WTC11 (cell line): ENCODE measurements at places on chromosomes 3 and 15. TPM values are rescaled to one million over a fixed set of nuclear protein-coding genes. Genes with fewer than 3 reads are reported as not detected.

DNA sequence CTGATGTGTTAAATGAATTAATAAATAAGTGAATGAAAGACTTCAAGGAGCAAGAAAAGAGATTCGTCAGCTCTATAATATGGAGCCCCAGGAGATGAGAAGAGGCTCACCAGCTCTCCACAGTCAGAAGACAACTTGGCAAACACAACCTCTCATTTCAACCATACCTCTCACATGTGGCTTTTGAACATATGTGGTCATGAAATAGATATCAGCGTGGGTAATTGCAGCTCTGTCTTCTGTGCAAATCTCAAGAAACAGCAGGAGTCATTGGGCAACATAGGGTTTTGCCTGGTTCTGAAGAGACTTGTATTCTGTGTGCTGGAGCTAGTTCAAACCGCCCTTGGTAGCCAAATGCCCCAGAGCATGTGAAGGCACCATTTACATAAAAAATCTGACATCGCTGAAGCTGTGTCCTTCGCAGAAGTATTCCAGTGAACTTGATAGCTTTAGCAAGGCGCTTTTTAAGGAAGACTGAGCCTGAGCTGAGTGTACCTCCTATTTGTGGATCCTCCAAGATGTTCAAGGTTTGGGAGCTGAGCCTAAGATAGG lies 8.4 kb downstream of the CX3CR1 start:
- no peaks in the 10 kb centered on the region for H3K36me3 ChIP-seq
- no peak overlapping the region for H3K4me3 ChIP-seq
- DNase-seq, result no peak

DNA sequence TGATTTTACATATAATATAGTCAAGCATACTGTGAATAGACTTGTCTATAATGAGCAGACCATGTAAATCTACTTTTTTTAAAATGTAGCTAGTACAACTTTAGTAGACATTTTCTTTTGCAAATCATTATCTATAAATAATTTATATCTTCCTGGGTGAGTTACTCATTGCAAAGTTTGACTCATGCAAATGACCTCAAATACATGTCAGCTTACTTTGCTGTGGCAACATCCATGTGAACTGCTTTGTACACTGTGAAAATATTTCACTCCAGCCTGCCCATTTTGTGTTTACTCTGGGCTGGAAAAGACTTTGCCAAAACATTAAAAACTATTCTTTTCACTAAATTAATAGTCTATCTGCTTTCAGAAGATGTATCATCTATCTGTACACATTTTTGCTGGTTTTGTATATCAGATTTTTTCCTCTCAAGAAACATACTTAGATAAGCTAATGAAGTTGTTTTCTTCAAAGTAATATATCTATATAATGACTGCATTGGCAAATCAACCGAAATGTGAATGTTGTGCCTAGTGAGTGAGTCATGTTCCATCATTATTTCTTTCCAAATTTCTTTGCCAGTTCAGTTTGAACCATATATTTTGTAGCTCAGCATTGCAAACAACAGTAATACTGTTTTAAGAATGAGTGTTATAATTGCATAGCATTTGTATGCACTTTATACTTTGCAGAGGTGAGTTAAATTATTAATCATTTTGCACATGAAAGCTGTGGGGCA lies 26.5 kb downstream of the IGSF10 start:
- peaks cover 13% of the 10 kb centered on the region for H3K36me3 ChIP-seq
- H3K4me1 ChIP-seq, result peaks cover 33% of the 10 kb centered on the region
- DNase-seq, result no peak

- no peak overlapping the region; the same call in 1 of the 2 replicates for H3K27ac ChIP-seq
- no peaks in the 10 kb centered on the region for H3K27me3 ChIP-seq
- peaks cover 29% of the 10 kb centered on the region for H3K4me1 ChIP-seq
- no peak for DNase-seq
- H3K4me3 ChIP-seq, result no peak overlapping the region
Measured at GRCh38 chr3:4515916-4516579, 22.9 kb downstream of the ITPR1 start.

- H3K27me3 ChIP-seq, result no peaks in the 10 kb centered on the region
- DNase-seq, result no peak
- H3K4me1 ChIP-seq, result peaks cover 21% of the 10 kb centered on the region
- peaks cover 20% of the 10 kb centered on the region for H3K36me3 ChIP-seq
- H3K27ac ChIP-seq, result no peak overlapping the region
Measured at GRCh38 chr15:95032156-95032555, 800.8 kb downstream of the MCTP2 start.

The PPARG gene
- total RNA-seq, result 0.30 to 0.79 TPM (median 0.66 TPM) in 3 replicates

- H3K4me3 ChIP-seq, result peak overlapping the region; percentile 92
- peak overlapping the region; percentile 98 for H3K27ac ChIP-seq
- peaks cover 32% of the 10 kb centered on the region for H3K4me1 ChIP-seq
- peaks cover 9% of the 10 kb centered on the region for H3K27me3 ChIP-seq
- peak; percentile 68 for DNase-seq
Measured at GRCh38 chr15:75640483-75641178, 607 bp upstream of the IMP3 start.

- peak overlapping the region; percentile 15; the same call in 1 of the 2 replicates for H3K27ac ChIP-seq
- no peaks in the 10 kb centered on the region for H3K36me3 ChIP-seq
- H3K4me3 ChIP-seq, result peak overlapping the region; percentile 93; the same call in 1 of the 2 replicates
Measured at GRCh38 chr3:31534065-31534425, 1.3 kb downstream of the STT3B start.

DNA sequence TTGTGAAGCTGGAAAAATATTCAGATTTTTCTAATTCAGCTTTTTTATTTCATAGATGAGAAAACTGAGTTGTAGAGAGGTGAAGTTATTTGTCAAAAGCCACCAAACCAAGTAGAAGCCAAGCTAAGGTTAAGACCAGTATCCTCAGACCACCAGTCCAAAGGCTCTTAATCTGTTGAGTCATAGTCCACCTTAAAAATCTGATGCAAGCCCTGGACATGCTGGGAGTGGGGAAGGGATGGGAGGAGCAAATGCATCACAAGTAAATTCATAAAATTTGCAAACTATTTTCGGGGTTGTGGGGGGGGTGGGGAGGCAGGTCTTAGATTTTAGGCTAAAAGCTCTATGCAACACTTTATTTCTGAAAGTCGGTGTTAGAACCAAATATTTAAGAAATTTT lies 307.7 kb upstream of the SEMA6D start:
- DNase-seq, result no peak
- no peak overlapping the region for H3K27ac ChIP-seq
- no peaks in the 10 kb centered on the region; the same call in 1 of the 2 replicates for H3K27me3 ChIP-seq
- H3K4me1 ChIP-seq, result peaks cover 48% of the 10 kb centered on the region
- H3K36me3 ChIP-seq, result no peaks in the 10 kb centered on the region

GRCh38 chr3:190261015-190261414 lies 61.2 kb downstream of the CLDN1 start:
- no peaks in the 10 kb centered on the region for H3K27me3 ChIP-seq
- no peak overlapping the region for H3K4me3 ChIP-seq
- peaks cover 17% of the 10 kb centered on the region for H3K4me1 ChIP-seq

The CMTM8 gene
- total RNA-seq, result 9.0 to 11.2 TPM (median 9.1 TPM) in 3 replicates
